ENCODE measurements at places on chromosomes 11 and 22.

GRCh38 chr11:64854534-64855502 lies 10.4 kb upstream of the CDC42BPG start:
- no peak for DNase-seq

- no peak for DNase-seq
These were observed 17.5 kb downstream of the ADM start for GRCh38 chr11:10322401-10322800.

DNA sequence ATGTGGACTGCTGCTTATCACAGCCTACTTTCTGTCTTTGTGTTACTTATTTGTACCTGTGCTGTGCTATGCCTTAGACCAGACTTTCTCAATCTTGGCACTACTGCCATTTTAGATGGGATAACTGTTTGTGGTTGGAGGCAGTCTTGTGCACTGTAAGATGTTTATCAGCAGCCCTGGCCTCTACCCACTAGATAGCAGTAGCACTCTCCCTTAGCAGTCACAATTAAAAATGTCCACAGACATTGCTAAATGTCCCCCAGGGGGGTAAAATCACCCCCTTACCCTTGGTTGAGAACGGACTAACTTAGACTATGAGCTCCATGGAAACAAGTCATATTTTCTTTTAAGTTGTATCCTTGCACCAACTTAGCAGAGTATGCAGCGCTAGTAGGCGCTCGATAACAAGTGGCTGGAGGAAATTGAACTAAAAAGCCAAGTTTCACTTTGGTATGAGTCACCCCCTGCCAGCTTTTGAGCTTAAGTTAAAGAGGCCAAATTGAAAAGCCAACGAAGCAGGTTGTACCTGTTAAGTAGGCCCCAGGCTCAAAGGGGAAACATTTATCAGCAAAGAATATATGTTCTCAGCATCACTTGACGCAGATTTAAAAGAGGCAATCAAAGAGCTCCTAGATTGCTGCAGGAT lies 304.8 kb upstream of the SORL1-AS1 start:
- no peak for DNase-seq

DNA sequence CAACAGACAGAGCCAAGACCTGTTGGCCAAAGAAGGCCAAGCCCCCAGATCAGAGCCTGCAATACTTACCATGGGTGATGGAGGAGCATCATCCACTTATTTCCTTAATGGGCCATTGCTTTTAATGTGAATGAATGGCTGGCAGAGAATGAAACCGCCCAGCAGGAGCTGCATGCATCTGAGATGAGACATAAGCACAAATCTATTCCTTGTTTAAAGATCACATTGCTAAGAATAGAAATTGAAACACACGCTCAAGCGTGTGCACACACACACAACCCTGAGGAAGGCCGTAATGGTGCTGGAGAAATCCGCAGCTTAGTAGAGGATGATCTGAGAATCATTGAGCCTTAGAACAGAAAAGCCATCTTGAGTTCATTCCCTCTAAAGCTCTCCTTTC lies 5.3 kb upstream of the RRAS2 start:
- no peak for DNase-seq
